ENCODE measurements at places on chromosomes 1 and 21. TPM values are rescaled to one million over a fixed set of nuclear protein-coding genes. Genes with fewer than 3 reads are reported as not detected.

- H3K27me3 ChIP-seq: peaks cover 13% of the 10 kb centered on the region
- no peak overlapping the region for H3K4me3 ChIP-seq
- no peaks in the 10 kb centered on the region for H3K4me1 ChIP-seq
- no peak overlapping the region for H3K27ac ChIP-seq
These were observed 7.7 kb downstream of the KANK4 start for GRCh38 chr1:62311473-62311943.

DNA sequence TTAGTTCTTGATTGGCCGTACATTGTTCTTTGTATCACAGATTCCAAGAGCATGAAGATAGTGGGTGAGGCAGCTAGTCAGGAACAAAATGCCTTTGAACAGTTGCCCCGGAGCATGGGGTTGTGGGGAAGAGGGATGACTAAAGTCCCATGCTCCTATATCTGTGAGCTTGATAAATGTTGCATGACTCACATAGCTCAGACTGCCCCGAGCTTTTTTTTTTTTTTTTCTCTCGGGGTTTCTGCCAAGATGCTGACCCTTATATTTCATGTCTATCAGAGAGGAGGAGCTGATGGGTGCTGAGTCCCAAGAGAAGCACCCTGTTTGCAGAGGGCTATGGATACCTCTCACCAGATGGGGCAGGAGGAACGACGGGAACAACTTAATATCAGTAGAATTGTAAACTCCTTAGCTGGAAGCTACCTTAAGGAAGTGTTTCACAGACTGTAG lies 40.6 kb downstream of the SRRM1 start:
- H3K4me1 ChIP-seq: no peaks in the 10 kb centered on the region
- DNase-seq: no peak
- no peaks in the 10 kb centered on the region for H3K27me3 ChIP-seq
- no peak overlapping the region for H3K27ac ChIP-seq
- H3K4me3 ChIP-seq: no peak overlapping the region

GRCh38 chr1:235763962-235764361 lies 102.7 kb downstream of the LYST start:
- H3K27ac ChIP-seq: no peak overlapping the region
- H3K4me3 ChIP-seq: no peak overlapping the region

The CD2 gene
- 232 TPM for total RNA-seq

The ZNF683 gene
- total RNA-seq: 0.25 TPM

The AMY2B gene
- 14.2 TPM for total RNA-seq

GRCh38 chr1:53266038-53266437 lies 27.7 kb upstream of the MAGOH start:
- DNase-seq: no peak
- no peak overlapping the region for H3K27ac ChIP-seq
- no peak overlapping the region for H3K4me3 ChIP-seq
- peaks cover 26% of the 10 kb centered on the region for H3K36me3 ChIP-seq
- peaks cover 5% of the 10 kb centered on the region for H3K4me1 ChIP-seq

DNA sequence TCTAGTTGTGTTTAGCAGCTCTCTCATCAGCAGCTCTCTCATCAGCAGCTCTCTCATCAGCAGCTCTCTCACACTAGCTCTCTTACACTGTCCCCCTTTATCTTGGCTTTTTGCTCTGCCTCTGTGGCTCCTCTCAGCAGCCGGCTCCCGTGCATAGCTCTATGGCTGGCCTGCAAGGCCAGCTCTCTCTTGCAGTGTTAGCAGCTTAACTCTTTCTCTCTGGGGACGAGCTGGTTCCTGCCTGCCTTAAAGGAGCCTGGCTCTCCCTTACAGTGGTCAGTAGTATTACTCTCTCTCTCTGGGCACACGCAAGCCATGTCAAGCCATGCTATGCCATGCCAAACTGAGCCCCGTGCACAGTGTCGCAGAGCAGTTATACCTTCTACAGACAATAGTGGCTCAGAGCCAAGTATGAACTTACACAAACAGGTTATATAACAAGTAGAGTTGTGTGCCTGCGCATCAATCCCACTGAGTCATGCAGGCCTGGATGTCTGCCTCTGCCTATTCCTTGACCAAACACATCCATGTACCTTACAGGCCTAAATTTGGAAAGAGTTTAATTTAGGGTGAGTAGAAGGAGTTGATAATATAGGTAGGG lies 295.9 kb downstream of the TPR start:
- H3K27me3 ChIP-seq: peaks cover 6% of the 10 kb centered on the region
- H3K4me3 ChIP-seq: no peak overlapping the region
- no peak for DNase-seq
- peaks cover 7% of the 10 kb centered on the region for H3K4me1 ChIP-seq

GRCh38 chr1:157156058-157156541 lies 17.9 kb upstream of the ETV3 start:
- H3K27ac ChIP-seq: peak overlapping the region; percentile 48
- no peaks in the 10 kb centered on the region for H3K36me3 ChIP-seq
- H3K4me1 ChIP-seq: peaks cover 14% of the 10 kb centered on the region
- peaks cover 21% of the 10 kb centered on the region for H3K27me3 ChIP-seq
- peak; percentile 85 for DNase-seq
- peak overlapping the region; percentile 45 for H3K4me3 ChIP-seq

The SDHB gene
- 101 TPM for total RNA-seq

GRCh38 chr1:234397732-234398131 lies 24.5 kb downstream of the COA6 start:
- H3K27ac ChIP-seq: peak overlapping the region; percentile 54
- peaks cover 5% of the 10 kb centered on the region for H3K36me3 ChIP-seq

DNA sequence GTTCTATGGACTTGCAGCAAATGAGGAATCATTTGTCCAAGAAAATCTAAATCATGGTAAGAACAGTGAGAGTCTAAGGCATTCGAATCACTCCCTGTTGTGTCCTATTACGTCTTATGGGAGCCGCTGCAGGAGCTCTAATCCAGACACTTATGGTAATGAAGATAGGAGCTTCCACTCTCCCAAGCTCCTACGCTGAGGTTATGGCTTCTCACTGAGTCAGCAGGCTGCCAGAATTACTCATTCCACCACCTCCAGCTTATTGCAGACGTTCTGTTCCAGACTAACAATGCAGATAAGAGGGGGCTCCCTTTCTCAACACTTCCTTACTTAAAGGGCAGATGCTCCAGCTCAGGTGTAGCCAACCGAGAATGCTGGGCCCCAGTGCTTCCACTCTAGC lies 212.6 kb downstream of the GREM2 start:
- H3K27me3 ChIP-seq: no peaks in the 10 kb centered on the region
- no peak for DNase-seq
- H3K27ac ChIP-seq: no peak overlapping the region

The FCRL4 gene
- total RNA-seq: not detected

DNA sequence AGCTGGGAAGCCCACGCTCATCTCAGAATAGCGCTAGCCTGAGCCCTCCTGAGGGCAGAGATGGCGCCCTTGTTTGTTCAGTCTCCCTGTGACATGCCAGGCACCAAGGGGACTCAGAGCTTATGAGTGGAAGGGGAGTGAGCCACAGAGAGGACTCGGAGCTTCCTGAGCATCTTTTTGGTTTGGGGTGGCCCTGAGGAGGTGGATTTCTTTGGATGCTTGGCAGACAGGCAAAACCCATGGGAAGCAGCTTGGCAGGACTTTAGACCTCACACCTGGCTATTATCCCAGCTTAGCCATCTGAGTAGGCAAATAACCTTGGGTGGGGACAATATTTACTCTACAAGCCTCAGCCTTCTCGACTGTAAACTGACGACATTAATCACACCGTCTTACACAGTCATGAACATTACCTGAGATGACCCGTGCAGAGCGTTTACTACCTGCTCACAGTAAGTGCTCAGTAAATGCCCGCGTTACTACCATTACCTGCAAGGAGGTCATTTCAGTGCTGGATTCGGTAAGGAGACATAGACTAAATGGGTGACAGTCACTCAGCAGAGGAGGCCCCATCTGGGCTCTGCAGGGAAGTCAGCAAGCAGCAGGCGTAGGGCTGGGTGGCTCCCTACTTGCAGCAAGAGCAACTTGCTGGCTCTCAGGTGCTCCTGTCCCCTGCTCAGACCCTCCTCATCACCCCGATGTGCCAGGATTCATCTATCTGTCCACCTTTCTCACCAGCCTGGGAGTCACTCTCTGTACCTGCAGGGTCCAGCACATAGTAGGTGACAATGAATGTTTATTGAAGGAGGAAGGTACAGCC lies 54.9 kb downstream of the KLHDC7A start:
- H3K27me3 ChIP-seq: peaks cover 24% of the 10 kb centered on the region
- H3K4me3 ChIP-seq: no peak overlapping the region
- H3K27ac ChIP-seq: no peak overlapping the region
- H3K4me1 ChIP-seq: no peaks in the 10 kb centered on the region
- no peaks in the 10 kb centered on the region for H3K36me3 ChIP-seq

GRCh38 chr1:217139513-217139912 lies 416.3 kb upstream of the ESRRG start:
- DNase-seq: no peak
- H3K4me1 ChIP-seq: peaks cover 13% of the 10 kb centered on the region
- H3K36me3 ChIP-seq: peaks cover 6% of the 10 kb centered on the region
- no peak overlapping the region for H3K27ac ChIP-seq

DNA sequence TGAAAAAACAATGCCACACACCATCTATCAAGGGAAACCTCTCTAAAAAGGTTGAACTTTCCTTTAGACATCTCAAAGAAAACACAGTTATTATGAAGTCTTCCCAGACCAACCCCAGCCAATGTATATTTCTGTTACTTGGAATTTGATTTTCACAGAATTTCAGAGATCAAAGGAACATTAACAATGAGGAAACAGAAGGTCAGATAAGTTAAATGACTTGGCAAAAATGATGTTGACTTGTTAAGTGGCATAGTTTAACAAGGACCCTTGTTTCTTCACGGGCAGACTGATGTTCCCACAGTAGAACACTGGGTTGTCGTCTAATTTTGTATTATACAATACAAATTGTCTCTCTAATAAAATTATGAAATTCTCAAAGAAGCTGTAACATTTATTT lies 29.0 kb downstream of the NME7 start:
- H3K27me3 ChIP-seq: no peaks in the 10 kb centered on the region
- H3K4me1 ChIP-seq: peaks cover 13% of the 10 kb centered on the region
- no peak overlapping the region for H3K4me3 ChIP-seq
- peaks cover 5% of the 10 kb centered on the region for H3K36me3 ChIP-seq

The COL24A1 gene
- 0.34 TPM for total RNA-seq

- no peak overlapping the region for H3K27ac ChIP-seq
- DNase-seq: no peak
- H3K4me3 ChIP-seq: no peak overlapping the region
- no peaks in the 10 kb centered on the region for H3K27me3 ChIP-seq
These were observed 543.3 kb downstream of the DPYD start for GRCh38 chr1:97377432-97378034.

GRCh38 chr1:118264343-118264742 lies 79.3 kb upstream of the SPAG17 start:
- no peaks in the 10 kb centered on the region for H3K36me3 ChIP-seq
- no peaks in the 10 kb centered on the region for H3K4me1 ChIP-seq
- H3K27me3 ChIP-seq: no peaks in the 10 kb centered on the region
- H3K4me3 ChIP-seq: no peak overlapping the region

The AKR1A1 gene
- 155 TPM for total RNA-seq

GRCh38 chr1:44568128-44568900 lies 106.0 kb downstream of the TMEM53 start:
- H3K36me3 ChIP-seq: no peaks in the 10 kb centered on the region
- H3K4me3 ChIP-seq: no peak overlapping the region
- no peak for DNase-seq

DNA sequence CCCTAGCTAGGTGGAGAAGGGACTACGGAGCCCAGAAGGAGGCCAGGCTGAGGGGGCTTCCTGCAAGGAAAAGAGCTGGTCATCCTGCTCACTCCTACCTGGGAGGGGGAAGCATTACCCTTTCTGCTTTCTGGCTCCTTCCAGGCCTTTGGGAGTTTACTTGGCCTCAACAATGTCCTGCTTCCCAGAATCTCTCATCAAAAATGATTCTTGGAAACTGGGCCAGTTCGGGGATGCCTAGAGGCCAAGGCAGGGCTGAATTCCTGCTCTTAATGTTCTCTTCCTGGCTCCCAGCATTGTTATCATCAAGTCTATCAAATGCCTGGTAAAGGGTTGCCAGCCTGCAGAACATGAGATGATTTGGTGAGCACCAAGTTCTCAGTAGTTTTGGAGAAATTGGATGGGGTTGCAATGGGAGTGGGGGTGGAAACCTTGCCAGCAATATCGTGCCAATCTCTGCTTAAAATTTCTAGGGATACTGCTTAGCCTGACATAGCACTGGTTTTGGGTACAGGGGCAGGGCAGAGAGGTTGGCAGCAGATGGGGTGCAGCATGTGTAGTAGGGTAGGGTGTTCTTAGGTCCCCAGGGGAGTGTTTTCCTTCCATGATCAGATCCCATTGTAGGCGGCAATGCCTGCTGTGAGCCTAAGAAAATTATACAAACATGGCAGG lies 7.7 kb upstream of the PAFAH2 start:
- no peak overlapping the region for H3K4me3 ChIP-seq
- no peak for DNase-seq
- no peak overlapping the region for H3K27ac ChIP-seq
- H3K4me1 ChIP-seq: peaks cover 5% of the 10 kb centered on the region

DNA sequence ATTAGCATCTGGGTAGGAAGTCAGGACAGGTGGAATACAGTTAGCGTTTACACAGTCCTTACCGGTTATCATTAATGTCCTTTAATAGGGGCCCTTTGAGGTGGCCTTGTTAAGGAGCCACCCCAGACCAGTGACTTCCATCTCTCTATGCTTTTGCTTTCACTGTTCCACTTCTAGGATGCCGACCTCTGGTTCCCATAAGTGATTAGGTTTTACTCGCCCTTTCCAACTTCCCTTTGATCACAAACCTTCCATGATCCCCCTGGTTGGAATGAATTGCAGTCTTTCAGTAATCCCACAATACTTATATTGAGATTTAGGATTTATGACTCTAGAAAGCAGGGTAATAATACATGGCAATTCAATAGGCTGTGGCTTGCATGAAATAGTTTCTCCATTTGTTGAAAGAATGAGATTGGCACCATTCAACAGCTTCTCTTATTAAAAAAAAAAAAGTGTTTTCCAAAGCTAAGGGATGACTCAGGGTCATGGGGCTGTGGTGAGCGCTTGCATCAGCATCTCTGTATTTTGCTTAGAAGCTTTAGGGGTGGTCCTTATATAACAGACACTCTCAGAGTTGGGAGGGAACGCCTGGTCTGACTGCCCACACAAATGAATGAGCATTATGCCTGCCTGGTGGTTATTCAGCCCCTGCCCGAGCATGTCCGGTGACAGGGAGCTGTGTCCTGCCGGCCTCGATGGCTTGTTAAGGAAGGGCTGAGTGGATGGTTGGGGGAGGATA lies 110.5 kb downstream of the CNIH3 start:
- no peak overlapping the region for H3K27ac ChIP-seq
- peak; percentile 37 for DNase-seq
- H3K4me3 ChIP-seq: peak overlapping the region; percentile 44
- no peaks in the 10 kb centered on the region for H3K36me3 ChIP-seq

GRCh38 chr21:31354604-31355443 lies 10.8 kb upstream of the TIAM1 start:
- DNase-seq: peak; percentile 80
- peaks cover 26% of the 10 kb centered on the region for H3K4me1 ChIP-seq
- H3K4me3 ChIP-seq: peak overlapping the region; percentile 52
- H3K27me3 ChIP-seq: no peaks in the 10 kb centered on the region
- peak overlapping the region; percentile 95 for H3K27ac ChIP-seq

- DNase-seq: peak; percentile 57
- peak overlapping the region; percentile 57 for H3K4me3 ChIP-seq
- no peaks in the 10 kb centered on the region for H3K27me3 ChIP-seq
- peaks cover 62% of the 10 kb centered on the region for H3K4me1 ChIP-seq
- peak overlapping the region; percentile 84 for H3K27ac ChIP-seq
- H3K36me3 ChIP-seq: peaks cover 1% of the 10 kb centered on the region
These were observed 131.6 kb downstream of the TGFBR3 start for GRCh38 chr1:91754348-91754747.

The C1orf94 gene
- not detected for total RNA-seq

GRCh38 chr1:161133220-161133740 lies 813 bp upstream of the DEDD start:
- peaks cover 2% of the 10 kb centered on the region for H3K36me3 ChIP-seq
- DNase-seq: no peak
- H3K4me1 ChIP-seq: peaks cover 34% of the 10 kb centered on the region
- H3K27me3 ChIP-seq: no peaks in the 10 kb centered on the region
